ENCODE measurements at places on chromosomes 6 and 20. TPM values are rescaled to one million over a fixed set of nuclear protein-coding genes. Genes with fewer than 3 reads are reported as not detected.

DNA sequence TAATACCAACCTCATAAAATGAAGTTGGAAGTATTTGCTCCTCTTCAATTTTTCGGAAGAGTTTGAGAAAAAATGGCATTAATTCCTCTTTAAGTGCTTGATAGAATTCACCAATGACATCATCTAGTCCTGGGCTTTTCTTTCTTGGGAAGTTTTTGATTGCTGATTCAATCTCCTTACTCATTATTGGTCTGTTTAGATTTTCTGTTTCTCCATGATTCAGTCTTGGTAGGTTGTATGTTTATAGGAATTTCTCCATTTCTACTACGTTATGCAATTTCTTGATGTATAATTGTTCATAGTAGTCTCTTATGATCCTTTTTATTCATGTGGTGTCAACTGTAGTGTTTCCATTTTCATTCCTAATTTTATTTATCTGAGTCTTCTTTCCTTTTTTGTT is 176.9 kb upstream of the PRND start:
- H3K27me3 ChIP-seq: no peaks in the 10 kb centered on the region
- no peak for DNase-seq

Gene BANF2
- total RNA-seq: not detected

DNA sequence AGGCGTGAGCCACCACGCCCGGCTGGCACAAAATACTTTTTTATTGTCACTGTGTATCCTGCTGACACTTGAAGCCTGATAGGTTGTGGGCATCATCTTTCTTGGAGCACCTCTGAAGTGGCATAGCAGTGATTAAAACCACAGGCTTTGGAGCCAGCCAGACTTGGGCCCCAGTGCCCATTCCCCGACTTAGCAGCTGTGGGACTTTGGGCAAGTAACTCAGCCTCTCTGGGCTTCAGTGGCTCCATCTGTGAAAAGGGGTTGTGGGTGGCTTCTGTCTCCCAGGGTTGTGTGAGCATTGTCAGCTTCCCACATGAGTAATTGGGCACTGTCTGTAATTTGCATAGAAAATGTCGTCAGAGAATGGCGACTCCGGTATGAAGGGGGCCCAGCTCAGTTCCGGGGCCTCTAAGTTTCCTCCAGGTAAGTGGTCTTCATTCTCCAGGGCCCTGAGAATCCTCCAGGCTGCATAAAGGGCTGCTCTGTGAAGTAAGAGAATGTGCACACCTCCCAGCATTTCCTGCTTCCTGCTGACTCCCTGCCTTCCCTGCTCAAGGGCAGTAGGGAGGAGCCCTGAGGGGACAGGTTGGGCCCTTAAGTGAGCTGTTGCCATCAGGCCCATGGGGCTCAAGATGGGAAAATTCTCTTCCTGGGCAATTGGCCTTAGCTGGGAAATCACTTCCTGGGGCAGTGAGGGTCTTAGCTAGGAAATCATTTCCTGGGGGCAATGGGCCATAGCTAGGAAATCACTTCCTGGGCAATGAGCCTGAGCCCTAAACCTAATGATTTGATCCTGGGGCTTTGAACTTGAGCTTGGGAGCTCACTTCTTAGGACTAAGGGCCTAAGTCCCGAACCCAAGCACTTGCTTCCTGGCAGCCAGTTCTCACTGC is 27.2 kb downstream of the ARHGAP40 start:
- no peak for DNase-seq
- no peaks in the 10 kb centered on the region for H3K36me3 ChIP-seq
- no peaks in the 10 kb centered on the region for H3K27me3 ChIP-seq
- H3K27ac ChIP-seq: no peak overlapping the region

GRCh38 chr6:165077876-165078275 is 231.5 kb downstream of the C6orf118 start:
- H3K4me3 ChIP-seq: no peak overlapping the region
- H3K4me1 ChIP-seq: no peaks in the 10 kb centered on the region
- no peaks in the 10 kb centered on the region for H3K27me3 ChIP-seq
- H3K27ac ChIP-seq: no peak overlapping the region
- no peak for DNase-seq

- H3K36me3 ChIP-seq: no peaks in the 10 kb centered on the region
- DNase-seq: no peak
- no peaks in the 10 kb centered on the region for H3K27me3 ChIP-seq
- H3K4me3 ChIP-seq: no peak overlapping the region
- no peaks in the 10 kb centered on the region for H3K4me1 ChIP-seq
- no peak overlapping the region for H3K27ac ChIP-seq
Observed at GRCh38 chr20:25738198-25738597, 41.5 kb upstream of the ZNF337 start.

Gene VSX1
- not detected for total RNA-seq

Gene WFDC10B
- not detected for total RNA-seq

Measured in gastrocnemius medialis (tissue), 4 donors.